ENCODE measurements at places on chromosomes 6 and 20. TPM values are rescaled to one million over a fixed set of nuclear protein-coding genes. Genes with fewer than 3 reads are reported as not detected.

Gene MATN4
- polyA plus RNA-seq, result not detected

Gene SRSF12
- 0.68 TPM for polyA plus RNA-seq

DNA sequence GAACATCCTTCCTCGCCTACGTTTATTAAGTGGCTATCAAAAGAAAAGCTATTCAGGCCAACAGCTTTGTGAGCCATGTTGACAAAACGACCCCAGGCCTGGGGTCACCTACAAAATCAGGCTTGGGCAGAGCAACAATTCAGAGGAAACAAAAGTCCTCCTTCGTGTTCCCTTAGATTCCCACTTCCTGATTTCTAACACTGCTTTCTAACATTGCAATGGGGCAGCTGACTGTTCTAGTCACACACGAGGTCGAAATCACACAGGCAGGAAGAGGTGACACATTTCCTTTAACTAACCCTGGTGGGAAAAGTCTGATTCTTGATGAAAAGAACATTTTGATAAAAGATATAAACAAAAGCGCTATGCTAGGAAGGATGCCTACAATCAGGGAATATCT, 31.9 kb downstream of the WDR27 start:
- no peak overlapping the region for H3K4me3 ChIP-seq
- no peak overlapping the region for H3K27ac ChIP-seq
- peaks cover 24% of the 10 kb centered on the region for H3K36me3 ChIP-seq
- DNase-seq, result no peak
- H3K4me1 ChIP-seq, result no peaks in the 10 kb centered on the region

DNA sequence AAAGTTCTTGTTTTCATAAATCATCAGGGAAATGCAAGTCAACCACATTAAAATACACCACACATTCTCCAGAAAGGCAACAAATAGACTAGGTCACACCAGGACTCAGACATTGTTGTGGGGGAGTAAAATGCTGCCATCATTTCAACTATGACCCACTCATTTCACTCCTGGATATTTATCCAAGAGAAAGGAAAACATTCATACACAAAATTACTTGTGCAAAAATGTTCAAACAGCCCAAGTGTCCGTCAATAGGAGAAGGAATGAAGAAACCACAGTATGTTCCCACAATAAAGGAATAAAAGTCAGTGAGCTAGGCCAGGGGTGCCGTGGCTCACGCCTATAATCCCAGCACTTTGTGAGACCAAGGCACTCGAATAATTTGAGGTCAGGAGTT, 81.5 kb upstream of the QKI start:
- H3K27me3 ChIP-seq, result peaks cover 23% of the 10 kb centered on the region
- H3K4me1 ChIP-seq, result no peaks in the 10 kb centered on the region
- H3K4me3 ChIP-seq, result no peak overlapping the region
- no peak for DNase-seq
- H3K36me3 ChIP-seq, result peaks cover 6% of the 10 kb centered on the region
- no peak overlapping the region for H3K27ac ChIP-seq

- H3K27me3 ChIP-seq, result no peaks in the 10 kb centered on the region
- no peak overlapping the region for H3K4me3 ChIP-seq
- DNase-seq, result no peak
- H3K27ac ChIP-seq, result no peak overlapping the region
Observed at GRCh38 chr6:1894954-1895353, 285.2 kb downstream of the FOXC1 start.

- no peaks in the 10 kb centered on the region for H3K4me1 ChIP-seq
- no peaks in the 10 kb centered on the region for H3K27me3 ChIP-seq
- no peak overlapping the region for H3K4me3 ChIP-seq
- no peak for DNase-seq
- no peak overlapping the region for H3K27ac ChIP-seq
Observed at GRCh38 chr20:3580412-3580811, 82.8 kb downstream of the GFRA4 start.

Gene MAP3K5
- 5.8 TPM for polyA plus RNA-seq

GRCh38 chr6:45556828-45557227, 179.1 kb upstream of the SUPT3H start:
- no peaks in the 10 kb centered on the region for H3K27me3 ChIP-seq
- H3K4me3 ChIP-seq, result no peak overlapping the region
- no peaks in the 10 kb centered on the region for H3K36me3 ChIP-seq

GRCh38 chr6:10838794-10839333, 525 bp upstream of the MAK start:
- no peak for DNase-seq
- no peak overlapping the region for H3K27ac ChIP-seq
- peaks cover 24% of the 10 kb centered on the region for H3K4me1 ChIP-seq
- H3K36me3 ChIP-seq, result peaks cover 9% of the 10 kb centered on the region

DNA sequence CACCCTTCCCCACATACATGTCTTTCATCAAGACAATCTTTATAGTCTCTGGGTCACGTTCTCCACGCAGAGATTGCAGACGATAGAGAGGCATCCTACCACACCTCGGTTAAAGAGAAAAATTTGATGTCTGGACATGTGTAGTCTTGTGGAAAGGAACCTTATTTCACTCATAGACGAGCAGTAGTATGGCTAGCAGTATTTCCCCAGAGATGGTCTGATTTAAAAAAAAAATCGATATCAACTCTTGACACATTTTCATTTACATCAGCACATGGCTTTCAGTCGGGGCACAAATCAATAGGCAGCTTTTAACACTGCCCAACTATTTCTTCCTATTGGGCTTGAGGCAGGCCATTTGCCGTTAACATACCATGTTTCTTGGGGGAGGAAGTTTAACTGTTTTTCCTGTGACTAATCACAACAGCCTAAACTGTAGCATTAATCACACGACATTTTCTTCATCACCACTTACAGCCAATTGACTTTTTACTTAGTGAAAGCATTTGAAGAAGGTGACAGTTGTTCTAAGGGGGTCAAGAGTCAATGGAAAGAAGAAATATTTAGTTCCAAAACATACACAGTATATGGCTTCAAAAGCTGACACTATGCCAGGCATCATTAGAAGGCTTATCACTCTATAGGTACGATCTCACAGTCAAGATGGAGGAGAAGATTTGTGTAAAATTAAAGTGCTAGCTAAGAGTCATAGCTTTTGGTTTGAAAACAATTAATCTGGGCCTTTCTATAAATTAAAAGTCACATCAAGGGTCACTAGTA, 129.5 kb upstream of the HDAC2 start:
- H3K4me3 ChIP-seq, result no peak overlapping the region
- no peaks in the 10 kb centered on the region for H3K36me3 ChIP-seq
- DNase-seq, result no peak

GRCh38 chr6:88380618-88381288, 214.6 kb upstream of the CNR1 start:
- no peaks in the 10 kb centered on the region for H3K36me3 ChIP-seq
- no peak for DNase-seq
- H3K4me1 ChIP-seq, result no peaks in the 10 kb centered on the region
- H3K4me3 ChIP-seq, result no peak overlapping the region

- H3K27ac ChIP-seq, result no peak overlapping the region
- H3K27me3 ChIP-seq, result no peaks in the 10 kb centered on the region
- DNase-seq, result no peak
- no peaks in the 10 kb centered on the region for H3K36me3 ChIP-seq
- peak overlapping the region; percentile 98 for H3K4me3 ChIP-seq
Observed at GRCh38 chr6:106514583-106514885, 114.8 kb downstream of the RTN4IP1 start.

Gene TRIM40
- not detected for polyA plus RNA-seq

DNA sequence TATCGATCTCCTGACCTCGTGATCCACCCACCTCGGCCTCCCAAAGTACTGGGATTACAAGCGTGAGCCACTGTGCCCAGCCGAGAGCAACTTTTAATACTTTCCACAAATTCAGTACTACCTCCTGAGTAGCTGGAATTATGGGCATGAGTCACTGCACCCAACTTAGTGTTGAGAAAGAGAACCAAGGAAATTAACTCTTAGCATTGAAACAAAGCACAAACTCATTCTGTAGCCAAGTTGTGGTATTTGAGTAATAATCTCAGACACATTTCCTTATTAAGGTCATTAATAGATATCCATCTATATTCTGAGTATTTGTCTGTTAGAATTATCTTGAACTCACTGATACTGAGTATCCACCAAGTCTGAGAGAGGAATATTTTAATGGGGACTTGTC, 14.3 kb upstream of the ELOVL2 start:
- H3K27me3 ChIP-seq, result peaks cover 13% of the 10 kb centered on the region
- DNase-seq, result no peak
- H3K27ac ChIP-seq, result no peak overlapping the region
- H3K4me3 ChIP-seq, result no peak overlapping the region
- H3K4me1 ChIP-seq, result no peaks in the 10 kb centered on the region

- no peak overlapping the region for H3K4me3 ChIP-seq
- H3K27me3 ChIP-seq, result no peaks in the 10 kb centered on the region
- no peak for DNase-seq
Observed at GRCh38 chr6:79776076-79776475, 144.9 kb downstream of the SH3BGRL2 start.

Gene CENPW
- 2.3 TPM for polyA plus RNA-seq

DNA sequence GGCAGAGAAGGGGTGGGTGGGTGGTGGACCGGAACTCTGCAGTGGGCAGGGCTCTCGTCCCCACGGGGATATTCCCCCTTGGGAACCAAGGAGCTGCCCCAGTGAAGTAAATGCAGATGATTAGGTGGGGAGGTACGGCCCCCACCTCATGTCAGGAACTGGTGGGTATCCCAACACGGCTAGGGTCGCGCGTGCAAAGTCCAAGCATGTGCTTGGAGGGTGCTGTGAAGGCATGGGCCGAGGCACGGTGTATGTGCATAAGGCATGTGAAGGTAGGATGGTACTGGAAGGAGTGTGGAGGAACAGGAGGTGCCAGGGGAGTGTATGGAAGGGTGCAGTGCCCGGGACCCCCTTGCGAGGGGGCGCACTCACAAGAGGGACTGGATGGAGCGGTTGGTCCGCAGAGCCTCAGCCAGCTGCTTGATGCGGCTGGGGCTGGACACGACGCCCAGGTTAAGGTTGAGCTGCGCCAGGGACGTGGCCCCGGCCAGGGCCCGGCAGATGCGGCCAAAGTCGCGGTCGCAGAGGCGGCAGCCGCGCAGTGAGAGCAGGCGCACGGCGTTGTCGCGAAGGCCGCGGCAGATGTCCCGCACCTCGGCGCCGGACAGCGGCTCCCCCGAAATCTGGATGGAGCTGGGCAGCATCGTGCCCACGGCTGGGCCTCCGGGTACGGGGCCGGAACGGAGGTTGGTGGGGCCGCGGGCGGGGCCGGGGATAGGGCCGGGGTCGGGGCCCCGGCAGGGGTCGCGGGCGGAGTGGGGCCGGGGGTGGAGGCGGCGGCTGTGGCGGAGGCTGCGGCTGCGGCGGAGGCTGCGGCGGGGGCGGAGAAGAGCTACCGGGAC, 783 bp downstream of the LRRC73 start:
- DNase-seq, result no peak
- peaks cover 13% of the 10 kb centered on the region for H3K36me3 ChIP-seq
- peak overlapping the region; percentile 78 for H3K4me3 ChIP-seq
- peak overlapping the region; percentile 77 for H3K27ac ChIP-seq
- peaks cover 11% of the 10 kb centered on the region for H3K27me3 ChIP-seq

- H3K27ac ChIP-seq, result no peak overlapping the region
- H3K27me3 ChIP-seq, result no peaks in the 10 kb centered on the region
- no peaks in the 10 kb centered on the region for H3K36me3 ChIP-seq
- no peak overlapping the region for H3K4me3 ChIP-seq
- DNase-seq, result no peak
Observed at GRCh38 chr6:54698974-54699373, 147.6 kb upstream of the FAM83B start.

GRCh38 chr20:44737116-44737515, 8.5 kb upstream of the KCNK15 start:
- peaks cover 13% of the 10 kb centered on the region for H3K36me3 ChIP-seq
- no peak for DNase-seq
- H3K4me3 ChIP-seq, result peak overlapping the region; percentile 22
- H3K27me3 ChIP-seq, result peaks cover 17% of the 10 kb centered on the region
- peaks cover 17% of the 10 kb centered on the region for H3K4me1 ChIP-seq

- no peaks in the 10 kb centered on the region for H3K36me3 ChIP-seq
- H3K4me1 ChIP-seq, result peaks cover 3% of the 10 kb centered on the region
- DNase-seq, result no peak
- no peak overlapping the region for H3K27ac ChIP-seq
- H3K4me3 ChIP-seq, result no peak overlapping the region
Observed at GRCh38 chr6:164396071-164397047, 913.0 kb downstream of the C6orf118 start.

- no peak for DNase-seq
- no peaks in the 10 kb centered on the region for H3K27me3 ChIP-seq
- no peaks in the 10 kb centered on the region for H3K4me1 ChIP-seq
- H3K4me3 ChIP-seq, result no peak overlapping the region
- H3K27ac ChIP-seq, result peak overlapping the region; percentile 50
Observed at GRCh38 chr20:50885068-50885467, 46.2 kb downstream of the ADNP start.

DNA sequence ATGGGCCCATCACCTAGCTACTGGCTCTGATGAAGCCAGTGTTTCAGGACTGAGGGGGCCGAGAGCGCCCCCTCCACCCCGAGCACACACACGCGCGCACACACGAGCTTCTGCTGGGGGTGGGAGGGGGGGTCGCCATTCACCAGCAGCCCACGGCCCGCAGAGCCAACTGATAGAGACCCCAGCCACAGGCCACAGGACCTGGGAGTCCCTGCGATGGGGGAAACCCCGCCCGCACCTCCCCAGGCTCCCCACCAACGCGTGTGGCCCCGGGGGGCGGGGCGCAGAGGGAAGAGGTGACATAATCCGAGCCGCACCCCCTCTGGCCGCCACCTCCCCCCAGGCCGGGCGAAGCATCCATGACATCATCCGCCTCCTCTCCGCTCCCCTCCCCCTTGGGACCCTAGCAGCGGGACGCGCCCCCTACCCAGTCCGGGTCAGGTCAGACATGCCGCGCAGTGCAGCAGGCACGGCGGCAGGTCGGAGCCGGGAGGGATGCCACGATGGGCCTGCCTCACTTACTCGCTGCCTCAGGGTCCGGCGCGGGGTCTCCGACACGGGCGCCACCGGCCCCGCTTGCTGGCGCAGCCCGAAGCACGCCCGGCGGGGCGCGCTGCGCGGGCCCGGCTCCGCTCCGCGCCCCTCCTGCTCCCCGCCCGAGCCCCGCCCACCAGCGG, at the start of gene LZTS3:
Gene LZTS3, minus strand, starts transcription at position 617 of the 677 bp plus-strand sequence. CDS start 6,386 bp downstream, outside the sequence.
- H3K36me3 ChIP-seq, result no peaks in the 10 kb centered on the region
- H3K4me1 ChIP-seq, result peaks cover 18% of the 10 kb centered on the region
- peak; percentile 85 for DNase-seq
- peak within 1 kb of the TSS; percentile 65 for H3K27ac ChIP-seq

- no peak within 1 kb of the TSS for H3K27ac ChIP-seq
- peaks cover 4% of the 10 kb centered on the region for H3K27me3 ChIP-seq
- no peak within 1 kb of the TSS for H3K4me3 ChIP-seq
- no peaks in the 10 kb centered on the region for H3K36me3 ChIP-seq
- DNase-seq, result no peak
Observed at GRCh38 chr6:29301316-29301715, at the start of gene OR14J1. Gene OR14J1 (plus strand): TSS chr6:29301701. CDS start chr6:29306690, 4,989 bp downstream.

GRCh38 chr20:58586565-58587093, 64.5 kb upstream of the STX16 start:
- H3K27ac ChIP-seq, result no peak overlapping the region
- peaks cover 5% of the 10 kb centered on the region for H3K36me3 ChIP-seq
- H3K4me1 ChIP-seq, result no peaks in the 10 kb centered on the region
- no peak overlapping the region for H3K4me3 ChIP-seq
- no peak for DNase-seq

GRCh38 chr20:44692932-44693480, 22.2 kb upstream of the CCN5 start:
- H3K36me3 ChIP-seq, result no peaks in the 10 kb centered on the region
- H3K4me1 ChIP-seq, result no peaks in the 10 kb centered on the region
- H3K27ac ChIP-seq, result no peak overlapping the region
- no peaks in the 10 kb centered on the region for H3K27me3 ChIP-seq
- DNase-seq, result no peak

All from naive B cell (primary cell).